ENCODE measurements at places on chromosomes 7 and 10.

DNA sequence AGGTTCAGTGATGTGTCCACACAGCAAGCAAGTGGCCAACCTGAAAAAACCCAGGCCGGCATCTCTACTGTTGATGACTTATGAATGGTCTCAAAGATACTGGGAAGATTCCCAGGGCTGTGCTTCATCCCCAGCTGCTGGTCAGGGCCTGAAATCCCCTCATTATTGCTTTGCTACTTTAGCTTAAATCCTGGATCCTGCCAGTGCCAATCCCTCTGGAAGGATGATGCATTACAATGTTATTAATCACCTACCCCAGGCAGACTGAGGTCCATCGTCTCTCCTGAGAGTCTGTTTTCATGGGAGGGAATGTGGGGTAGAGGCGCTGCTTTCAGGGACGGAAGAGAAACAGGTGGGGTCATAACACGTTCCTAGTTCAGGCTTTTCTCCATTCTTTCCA lies 371.6 kb downstream of the RPS24 start:
- no peak for DNase-seq

DNA sequence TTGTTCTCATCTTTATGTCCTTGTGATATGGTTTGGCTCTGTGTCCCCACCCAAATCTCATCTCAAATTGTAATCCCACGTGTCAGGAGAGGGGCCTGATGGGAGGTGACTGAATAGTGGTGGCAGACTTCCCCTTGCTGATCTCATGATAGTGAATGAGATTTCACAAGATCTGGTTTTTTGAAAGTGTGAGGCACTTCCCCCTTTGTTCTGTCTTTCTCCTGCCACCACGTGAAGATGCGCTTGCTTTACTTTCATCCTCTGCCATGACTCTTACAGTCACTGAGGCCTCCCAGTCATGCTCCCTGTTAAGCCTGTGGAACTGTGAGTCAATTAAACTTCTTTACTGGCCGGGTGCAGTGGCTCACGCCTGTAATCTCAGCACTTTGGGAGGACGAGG lies 161.0 kb downstream of the HERPUD2 start:
- DNase-seq: no peak

DNA sequence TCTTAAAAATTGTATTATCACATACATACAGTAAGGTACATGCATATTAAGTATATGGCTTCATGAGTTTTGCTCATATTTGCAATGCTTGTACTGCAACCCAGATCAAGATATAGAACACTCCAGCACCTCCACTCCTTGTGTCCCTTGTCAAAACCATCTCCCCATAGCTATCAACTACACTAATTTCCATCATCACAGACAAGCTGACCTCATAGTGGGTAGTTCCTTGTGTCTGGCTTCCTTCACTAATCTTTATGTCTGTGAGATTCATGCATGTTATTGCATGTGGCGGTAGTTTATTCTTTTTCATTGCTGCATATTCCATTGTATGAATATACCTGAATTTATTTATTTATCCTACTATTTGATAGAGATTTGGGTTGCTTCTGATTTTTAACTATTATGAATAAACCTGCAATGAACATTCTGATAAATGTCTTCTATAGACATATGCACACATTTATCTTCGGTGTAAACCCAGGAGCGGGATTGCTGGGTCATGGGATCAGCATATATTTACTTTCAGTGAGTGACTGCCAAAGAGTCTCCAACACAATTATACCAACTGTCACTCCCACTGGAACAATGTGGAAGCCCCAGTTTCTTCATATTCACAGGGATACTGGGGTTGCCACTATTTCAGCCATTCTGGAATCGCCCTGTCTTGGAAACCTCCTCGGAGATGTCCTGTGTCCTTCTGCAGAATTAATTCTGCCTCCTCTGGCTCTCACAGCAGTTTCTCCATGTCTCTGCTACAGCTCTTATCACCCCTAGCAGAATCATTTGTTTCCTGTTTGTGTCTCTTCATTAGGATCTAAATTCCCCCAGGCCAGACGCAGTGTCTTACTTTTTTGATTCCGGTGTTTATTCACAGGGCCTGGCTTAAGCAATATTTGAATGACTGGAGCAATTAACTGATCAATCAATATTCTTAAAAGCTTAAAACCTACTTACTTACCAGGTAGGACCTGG lies 14.7 kb upstream of the ADAM12 start:
- no peak for DNase-seq

DNA sequence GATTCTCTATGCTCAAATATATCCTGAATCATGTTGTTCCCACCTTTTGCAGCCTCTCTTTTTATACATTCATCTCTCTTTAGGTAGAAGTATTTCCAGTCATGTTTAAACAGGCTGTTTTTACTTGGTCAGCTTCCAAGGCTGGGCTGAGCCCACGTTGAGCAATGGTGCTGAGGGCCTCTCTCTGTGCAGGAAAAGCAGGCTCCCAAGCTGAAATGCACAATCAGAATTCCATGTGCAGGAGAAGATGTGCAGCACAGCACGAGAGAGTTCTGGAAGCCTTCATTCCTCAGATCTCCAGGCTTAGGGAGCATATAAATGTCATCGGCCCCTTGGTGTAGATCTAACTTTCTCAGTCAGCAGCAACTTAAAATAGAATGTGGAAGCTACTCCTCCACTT lies 588.5 kb downstream of the TNS3 start:
- no peak for DNase-seq

DNA sequence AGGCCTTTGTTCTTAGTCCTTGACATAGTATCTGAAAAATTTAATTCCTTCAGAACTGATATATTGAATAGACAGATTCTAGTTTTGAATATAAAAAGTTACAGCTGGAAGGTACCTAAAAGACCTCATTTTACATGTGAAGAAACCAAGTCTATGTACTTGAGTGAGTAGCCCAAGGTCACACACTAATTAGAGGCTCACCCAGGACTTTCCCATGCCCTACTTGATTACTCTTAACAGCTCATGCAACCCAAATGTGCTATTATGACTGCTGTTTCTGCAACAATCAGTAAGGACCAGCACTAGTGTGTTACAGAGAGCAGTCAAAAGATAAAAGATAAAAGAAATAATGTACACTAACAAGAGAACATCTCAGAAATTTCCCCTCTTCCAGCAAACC lies 40.7 kb upstream of the BET1 start:
- DNase-seq: no peak

DNA sequence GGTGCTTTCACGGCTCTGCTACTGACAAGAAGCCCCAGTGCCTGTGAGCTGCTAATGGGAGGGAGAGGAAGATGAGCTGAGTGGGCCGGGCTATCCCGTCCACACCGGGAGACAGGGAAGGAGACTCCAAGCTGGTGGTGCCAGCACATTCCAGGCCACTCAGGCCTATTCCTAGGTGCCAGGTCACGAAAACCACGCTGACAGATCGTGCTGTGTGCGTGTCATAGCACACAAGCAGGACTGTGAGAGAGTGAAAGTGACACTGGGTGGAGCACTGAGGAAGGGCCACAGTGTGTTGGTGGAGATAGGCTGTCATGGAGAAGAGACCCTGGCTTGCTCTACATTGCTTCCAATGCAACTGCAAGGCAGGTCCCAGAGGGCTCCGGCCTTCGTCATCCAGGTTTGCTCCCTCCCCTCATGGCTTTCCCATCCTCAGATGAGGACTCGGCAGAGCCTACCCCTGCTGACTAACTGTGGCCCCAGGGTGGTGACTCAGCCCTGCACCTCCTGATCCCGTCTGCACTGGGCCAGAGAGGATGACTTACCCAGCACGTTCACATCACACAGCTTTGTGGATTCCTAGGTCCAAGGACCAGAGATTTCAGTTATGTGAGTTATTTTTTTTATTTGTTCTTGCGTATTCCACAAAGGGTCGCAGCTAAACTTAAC lies 167.3 kb downstream of the EGFR start:
- no peak for DNase-seq

DNA sequence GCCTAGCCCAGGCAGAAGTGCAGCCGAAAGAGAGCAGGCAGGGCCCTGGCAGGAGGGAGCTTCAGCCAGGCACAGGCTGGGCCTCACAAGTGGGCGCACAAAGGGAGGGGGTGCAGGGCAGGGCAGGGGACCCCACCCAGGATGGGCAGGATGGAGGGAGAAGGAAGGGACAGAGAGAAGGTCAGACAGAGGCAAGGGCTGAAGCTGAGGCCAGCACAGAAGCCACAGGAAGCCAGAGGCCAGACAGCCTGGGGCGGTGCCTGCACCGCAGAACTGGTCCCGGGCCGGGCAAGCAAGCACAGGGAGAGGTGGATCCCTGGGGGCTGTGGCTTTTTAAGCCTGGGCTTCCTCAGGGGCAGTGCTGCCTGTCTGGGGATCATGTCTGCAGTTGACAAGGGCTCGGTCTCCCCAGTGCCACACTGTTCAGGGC lies 16.7 kb downstream of the NOS3 start:
- no peak for DNase-seq

GRCh38 chr10:66085906-66086305 lies 839.9 kb upstream of the LRRTM3 start:
- no peak for DNase-seq

- no peak for DNase-seq
These were observed 34.6 kb upstream of the MNX1 start for GRCh38 chr7:157044943-157045660.

GRCh38 chr10:22133749-22134624 lies 83.8 kb downstream of the EBLN1 start:
- DNase-seq: no peak

GRCh38 chr7:85529201-85529600 lies 342.3 kb upstream of the SEMA3D start:
- DNase-seq: no peak

DNA sequence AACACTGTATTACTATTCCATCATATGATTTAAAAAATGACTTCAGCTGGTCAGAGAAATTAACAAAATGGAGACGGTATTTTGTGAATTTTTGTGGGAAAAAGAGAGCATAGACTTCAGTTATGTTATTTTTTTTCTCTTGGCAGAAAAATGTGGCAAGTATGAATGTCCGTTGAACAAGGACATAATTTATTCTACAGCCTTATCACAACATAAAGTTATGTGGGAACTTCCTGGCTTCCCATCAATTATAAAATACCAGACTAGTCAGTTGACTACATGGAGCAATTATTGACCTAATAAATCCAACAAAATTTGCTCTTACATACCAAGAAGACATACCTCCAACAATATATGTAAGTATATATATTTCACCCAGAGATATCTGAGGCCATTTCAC lies 88.6 kb upstream of the PPP1R3A start:
- DNase-seq: no peak

DNA sequence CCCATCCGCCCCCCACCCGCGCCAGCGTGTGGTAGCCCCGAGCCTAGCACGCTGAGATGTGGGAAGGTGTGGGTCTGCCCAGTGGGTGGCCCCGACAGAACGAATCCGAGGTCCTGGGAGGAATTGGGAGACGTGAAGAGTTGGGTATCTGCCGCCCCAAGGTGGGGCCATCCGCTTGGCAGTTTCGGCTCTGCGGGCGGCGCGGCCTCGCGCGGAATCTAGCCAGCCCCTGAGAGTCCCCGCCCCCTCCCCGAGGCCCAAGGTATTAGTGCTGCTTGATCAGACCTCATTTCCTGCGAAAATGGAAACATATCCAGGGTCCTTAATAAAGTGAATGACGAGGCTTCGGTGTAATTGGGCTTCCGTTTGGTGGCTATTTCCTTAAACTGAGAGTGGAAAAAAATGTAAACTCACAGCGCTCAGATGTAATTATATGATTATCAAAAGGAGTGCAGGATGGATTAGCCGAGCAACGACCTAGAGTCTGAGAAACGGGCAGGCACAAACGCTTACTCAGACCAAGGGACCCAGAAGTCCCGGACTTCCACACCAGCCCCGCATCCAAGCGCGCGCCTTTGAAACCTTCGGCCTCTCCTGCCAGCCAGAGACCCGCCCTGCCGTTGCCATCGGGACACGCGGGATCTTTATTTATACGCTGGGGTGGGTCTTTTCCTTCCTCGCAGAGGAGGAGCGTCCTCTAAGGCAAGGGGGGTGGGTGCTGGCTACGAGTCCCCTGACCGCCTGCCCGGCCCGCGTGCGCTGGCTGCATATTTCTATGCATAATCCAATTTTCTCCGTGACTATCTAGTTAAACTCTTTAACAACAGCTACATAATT lies 12.8 kb downstream of the LBX1 start:
- no peak for DNase-seq

DNA sequence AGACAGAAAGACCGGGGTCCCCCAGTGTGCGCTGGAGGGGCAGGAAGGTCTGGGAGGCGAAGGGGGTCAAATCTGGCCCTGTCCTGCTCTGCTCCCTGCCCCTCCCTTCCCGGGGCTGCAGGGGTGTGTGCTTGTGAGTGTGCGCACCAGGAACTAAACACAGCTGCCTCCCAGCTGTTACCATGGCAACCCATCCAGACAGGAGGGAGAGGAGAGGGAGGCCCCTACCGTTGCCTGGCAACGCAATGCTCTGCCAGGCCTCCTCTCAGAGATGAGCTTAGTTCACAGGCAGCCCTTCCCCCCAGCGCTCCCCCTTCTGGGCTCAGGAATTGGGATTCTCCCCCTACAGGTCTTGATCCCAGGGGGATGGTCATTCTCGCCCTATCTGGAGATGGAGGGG lies 6.1 kb downstream of the NYAP1 start:
- DNase-seq: no peak

GRCh38 chr7:30183749-30184369 lies 49.1 kb downstream of the MTURN start:
- no peak for DNase-seq

GRCh38 chr7:100779359-100779758 lies 46.0 kb downstream of the ZAN start:
- DNase-seq: no peak

GRCh38 chr10:86950349-86950748 lies 7.1 kb downstream of the MMRN2 start:
- DNase-seq: no peak

GRCh38 chr10:74969093-74969492 lies 142.4 kb upstream of the SAMD8 start:
- DNase-seq: no peak

- DNase-seq: no peak
These were observed 59.0 kb downstream of the YKT6 start for GRCh38 chr7:44259547-44260457.

DNA sequence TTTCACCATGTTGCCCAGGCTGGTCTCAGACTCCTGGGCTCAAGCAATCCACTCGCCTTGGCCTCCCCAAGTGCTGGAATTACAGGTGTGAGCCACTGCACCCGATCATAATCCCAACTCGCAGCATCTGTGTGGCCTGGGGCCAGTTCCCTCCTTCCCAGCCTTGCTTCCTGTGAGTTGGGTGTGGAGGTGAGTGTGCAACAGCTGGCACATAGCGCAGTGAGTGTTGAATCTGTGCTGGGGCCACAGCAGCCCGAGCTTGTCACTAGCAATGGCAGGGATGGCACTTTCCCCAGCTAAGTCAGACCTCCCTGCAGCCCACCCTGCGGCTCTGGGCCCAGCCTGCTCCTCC lies 12.2 kb downstream of the TMEM184A start:
- no peak for DNase-seq

DNA sequence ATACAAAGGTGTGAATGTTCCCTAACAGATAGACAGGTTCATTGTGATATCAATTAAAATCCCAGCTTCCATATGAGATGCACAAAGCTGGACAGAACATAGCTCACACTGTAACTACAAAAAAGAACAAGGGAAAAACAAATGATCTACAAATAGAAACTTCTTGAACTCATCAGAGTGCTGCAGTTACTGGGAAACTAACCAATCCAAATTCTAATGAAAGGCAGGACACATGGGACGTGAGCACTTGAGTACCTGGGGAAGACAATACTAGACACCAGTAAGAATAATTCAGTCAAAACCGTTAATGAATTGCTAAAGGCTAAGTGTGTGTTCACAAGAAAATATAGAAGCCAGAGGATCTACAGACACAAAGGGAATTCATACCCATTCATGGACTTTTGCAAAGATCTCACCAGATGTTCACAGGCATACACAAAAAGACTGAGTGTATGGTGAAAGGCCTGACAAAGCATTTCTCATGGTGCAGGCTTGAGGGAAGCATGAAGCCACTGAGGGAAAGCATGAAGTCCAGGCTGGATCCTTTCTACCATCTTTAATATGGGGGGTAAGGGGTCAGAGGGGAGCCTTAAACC lies 7.8 kb upstream of the GPR22 start:
- DNase-seq: no peak
